Left renal pelvis (tissue), 4 donors: ENCODE measurements at places on chromosomes 5 and 9. TPM values are rescaled to one million over a fixed set of nuclear protein-coding genes. Genes with fewer than 3 reads are reported as not detected.

Gene TIFAB
- 0.14 TPM for polyA plus RNA-seq

GRCh38 chr5:43020399-43020746 is 19.7 kb downstream of the ANXA2R start:
- no peak for DNase-seq

Gene KIF20A
- 44.4 TPM for polyA plus RNA-seq

- no peak for DNase-seq
These were observed 585.5 kb downstream of the ISL1 start for GRCh38 chr5:51968756-51969155.

Gene PLPP7
- 3.4 TPM for polyA plus RNA-seq
